ENCODE measurements at places on chromosomes 13 and 19. TPM values are rescaled to one million over a fixed set of nuclear protein-coding genes. Genes with fewer than 3 reads are reported as not detected.

DNA sequence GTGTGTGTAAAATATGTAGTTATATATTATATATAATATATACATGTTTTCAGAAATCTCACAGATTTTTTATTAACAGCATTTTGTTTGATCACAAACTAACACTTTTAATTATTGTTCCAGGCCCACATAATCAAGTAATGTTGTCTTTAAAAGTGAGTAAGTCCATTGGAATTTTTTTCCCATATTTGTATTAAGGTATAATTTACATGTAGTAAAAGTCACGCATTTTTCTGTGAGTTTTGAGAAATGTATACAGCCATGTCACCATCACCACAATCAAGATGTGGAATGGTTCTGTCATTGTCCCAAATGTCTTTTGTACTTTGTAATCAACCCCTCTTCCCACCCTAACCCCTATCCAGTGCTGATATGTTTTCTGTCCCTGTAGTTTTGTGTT lies 120.0 kb upstream of the RFC3 start:
- no peak for ATAC-seq

- peak; percentile 52 for ATAC-seq
Measured at GRCh38 chr13:42807866-42808265, 26.5 kb downstream of the FAM216B start.

DNA sequence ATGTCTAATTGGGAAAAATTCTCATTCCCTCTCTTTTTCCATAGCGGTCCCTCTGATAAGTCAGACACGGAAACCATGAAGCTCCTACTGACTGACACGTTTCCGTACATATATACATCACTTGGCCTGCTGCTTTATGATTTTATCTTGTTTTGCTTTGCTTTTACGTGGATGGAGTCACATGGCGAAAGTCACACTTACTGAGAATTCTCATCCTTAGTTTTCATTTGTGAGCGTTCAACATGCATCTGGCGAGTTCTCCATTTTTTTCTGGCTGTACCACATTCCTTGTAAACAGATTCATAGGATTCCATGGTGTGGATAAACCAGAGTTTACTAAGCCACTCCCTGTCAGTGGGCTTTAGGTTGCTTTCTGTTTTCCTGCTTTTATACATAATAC lies 21.2 kb downstream of the PGPEP1 start:
- ATAC-seq: no peak

- no peak for ATAC-seq
Measured at GRCh38 chr13:74316547-74316946, 182.3 kb upstream of the KLF12 start.

- no peak for ATAC-seq
Measured at GRCh38 chr19:42683917-42684513, 56.3 kb downstream of the PSG3 start.

DNA sequence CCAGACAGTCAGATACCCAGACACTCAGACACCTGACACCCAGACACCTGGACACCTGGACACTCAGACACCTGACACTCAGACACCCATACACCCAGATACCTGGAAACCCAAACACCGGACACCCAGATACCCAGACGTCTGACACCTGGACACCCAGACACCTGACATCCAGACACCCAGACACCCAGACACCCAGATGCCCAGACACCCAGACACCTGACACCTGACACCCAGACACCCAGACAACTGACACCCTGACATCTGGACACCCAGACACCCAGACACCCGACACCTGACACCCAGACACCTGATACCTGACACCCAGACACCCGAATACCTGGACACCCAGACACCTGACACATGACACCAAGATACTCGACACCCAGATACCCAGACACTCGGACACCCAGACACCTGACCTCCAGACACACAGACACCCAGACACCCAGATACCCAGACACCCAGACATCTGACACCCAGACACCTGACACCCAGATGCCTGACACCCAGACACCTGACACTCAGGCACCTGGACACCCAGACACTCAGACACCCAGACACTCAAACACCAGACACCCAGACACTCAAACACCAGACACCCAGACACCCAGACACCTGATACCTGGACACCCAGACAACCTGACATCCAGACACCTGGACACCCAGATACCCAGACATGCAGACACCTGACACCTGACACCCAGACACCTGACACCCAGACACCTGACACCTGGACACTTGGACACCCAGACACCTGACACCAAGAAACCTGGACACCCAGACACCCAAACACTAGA lies 19.1 kb downstream of the C19orf12 start:
- no peak for ATAC-seq

DNA sequence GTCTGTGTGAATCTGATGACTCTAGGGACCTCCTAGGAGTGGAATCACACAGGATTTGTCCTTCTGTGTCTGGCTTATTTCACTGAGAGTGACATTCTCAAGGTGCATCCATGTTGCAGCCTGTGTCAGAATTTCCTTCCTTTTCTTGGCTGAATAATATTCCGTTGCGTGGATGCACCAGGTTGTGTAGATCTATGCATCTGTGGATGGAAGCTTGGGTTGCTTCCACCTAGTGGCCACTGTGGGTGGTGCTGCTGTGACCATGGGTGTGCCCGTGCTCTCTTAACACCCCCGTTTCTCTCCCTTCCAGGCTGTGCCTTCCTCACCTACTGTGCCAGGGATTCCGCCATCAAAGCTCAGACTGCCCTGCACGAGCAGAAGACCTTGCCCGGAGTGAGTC lies 26.2 kb downstream of the CELF5 start:
- ATAC-seq: peak; percentile 43

DNA sequence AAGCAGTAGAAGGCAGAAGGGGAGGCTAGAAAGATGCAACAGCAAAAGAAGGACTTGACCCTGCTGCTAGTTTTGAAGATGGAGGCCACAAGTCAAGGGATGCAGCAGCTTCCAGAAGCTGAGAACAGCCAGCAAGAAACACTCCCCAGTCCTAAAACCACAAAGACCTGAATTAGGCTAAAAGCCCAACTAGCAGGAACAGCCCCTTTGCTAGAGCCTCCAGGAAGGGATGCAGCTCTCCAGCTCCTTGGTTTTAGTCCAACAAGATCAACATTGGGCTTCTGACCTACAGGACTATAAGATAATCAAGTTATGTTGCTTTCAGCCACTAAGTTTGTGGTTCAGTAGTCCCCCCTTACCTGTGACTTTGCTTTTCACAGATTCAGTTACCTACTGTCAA lies 10.5 kb upstream of the LATS2 start:
- no peak for ATAC-seq

- no peak for ATAC-seq
Measured at GRCh38 chr13:113948034-113948742, 25.7 kb downstream of the C13orf46 start.

- ATAC-seq: peak; percentile 81
Measured at GRCh38 chr13:43895940-43896339, 16.2 kb downstream of the LACC1 start.

DNA sequence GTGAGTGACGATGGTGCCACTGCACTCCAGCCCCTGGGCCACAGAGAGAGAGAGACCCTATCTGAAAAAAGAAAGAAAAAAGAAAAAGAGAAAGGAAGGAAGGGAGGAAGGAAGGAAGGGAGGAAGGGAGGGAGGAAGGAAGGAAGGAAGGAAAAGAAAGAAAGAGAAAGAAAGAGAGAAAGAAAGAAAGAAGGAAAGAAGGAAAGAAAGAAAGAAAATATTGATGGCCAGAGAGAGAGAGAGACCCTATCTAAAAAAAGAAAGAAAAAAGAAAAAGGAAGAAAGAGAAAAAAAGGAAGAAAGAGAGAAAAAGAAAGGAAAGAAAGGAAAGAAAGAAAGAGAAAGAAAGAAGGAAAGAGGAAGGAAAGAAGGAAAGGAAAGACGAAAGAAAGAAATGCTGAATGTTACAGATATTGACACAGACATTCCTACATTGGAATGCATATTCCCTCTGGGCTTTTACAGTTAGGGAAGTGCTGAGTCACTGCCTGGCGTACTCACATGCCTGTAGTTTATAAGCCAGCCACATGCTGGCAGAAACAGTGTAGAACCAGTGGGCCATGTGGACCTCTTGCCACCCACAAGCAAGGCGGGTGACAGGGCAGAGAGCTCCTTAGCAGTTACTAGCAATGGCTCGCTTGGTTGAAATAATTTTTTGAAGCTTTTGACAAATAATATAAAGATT lies 34.6 kb upstream of the SLC46A3 start:
- peak; percentile 87 for ATAC-seq

SPTBN4 gene
- 0.20 TPM for total RNA-seq

STARD13 gene
- 2.3 TPM for total RNA-seq

SMARCA4 gene
- total RNA-seq: 93.2 TPM

CRB3 gene
- 37.3 TPM for total RNA-seq

HIPK4 gene
- total RNA-seq: not detected

FFAR1 gene
- not detected for total RNA-seq
